ENCODE measurements at places on chromosomes 2 and 18. TPM values are rescaled to one million over a fixed set of nuclear protein-coding genes. Genes with fewer than 3 reads are reported as not detected.
A peak's percentile ranks its signal among the peaks of the same experiment; 100 is the strongest.

IL36RN gene
- not detected for total RNA-seq

DNA sequence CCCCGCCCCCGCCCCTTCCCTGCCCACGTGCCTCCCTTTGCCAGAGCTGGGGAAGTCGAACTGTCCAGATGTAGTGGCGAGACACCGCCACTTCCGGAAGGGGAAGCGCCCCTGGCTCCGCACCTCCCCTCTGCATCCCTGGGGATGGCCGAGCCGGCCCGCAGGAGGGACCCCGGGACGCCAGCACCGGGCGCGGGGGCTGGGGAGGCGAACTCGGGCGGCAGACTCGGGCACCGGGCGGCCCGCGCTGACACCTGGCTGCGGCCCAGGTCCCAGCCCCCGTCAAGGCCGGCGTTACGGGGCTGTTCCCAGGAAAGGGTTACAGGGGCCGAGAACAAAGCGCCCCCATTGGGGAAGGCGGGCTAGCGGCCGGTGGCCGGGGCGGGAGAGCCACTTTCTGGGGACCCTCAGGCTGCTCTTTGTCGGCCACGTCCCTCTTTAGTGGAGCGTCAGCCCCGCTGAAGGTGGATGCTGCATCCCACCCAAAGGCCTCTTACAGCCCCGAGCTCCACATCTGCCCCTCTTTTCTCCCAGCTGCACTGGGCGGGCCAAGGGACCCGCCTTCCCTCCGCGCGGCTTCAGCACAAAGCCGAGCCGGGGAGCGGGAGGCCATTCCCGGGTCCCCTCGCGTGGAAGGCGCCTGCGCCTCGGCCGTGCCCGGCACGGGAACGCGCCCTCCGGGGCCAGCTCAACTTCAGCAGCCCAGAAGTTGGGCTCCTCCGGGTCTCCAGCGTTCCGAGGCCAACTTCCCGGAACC, 1.3 kb downstream of the SDC1 start:
- no peaks in the 10 kb centered on the region for H3K4me1 ChIP-seq
- H3K4me3 ChIP-seq, result peak overlapping the region; percentile 81
- no peaks in the 10 kb centered on the region for H3K27me3 ChIP-seq
- no peaks in the 10 kb centered on the region for H3K36me3 ChIP-seq
- DNase-seq, result no peak
- H3K27ac ChIP-seq, result no peak overlapping the region

GRCh38 chr2:216362730-216363129, 9.6 kb downstream of the MARCHF4 start:
- H3K4me3 ChIP-seq, result no peak overlapping the region
- DNase-seq, result no peak
- no peaks in the 10 kb centered on the region for H3K27me3 ChIP-seq
- no peaks in the 10 kb centered on the region for H3K4me1 ChIP-seq

GRCh38 chr2:37779139-37779538, 107.7 kb upstream of the CDC42EP3 start:
- H3K36me3 ChIP-seq, result no peaks in the 10 kb centered on the region
- no peak overlapping the region for H3K27ac ChIP-seq
- no peaks in the 10 kb centered on the region for H3K27me3 ChIP-seq
- H3K4me3 ChIP-seq, result no peak overlapping the region
- peaks cover 13% of the 10 kb centered on the region for H3K4me1 ChIP-seq

PCARE gene
- not detected for total RNA-seq
